ENCODE measurements at places on chromosomes 2 and 18.

- peak; percentile 79 for DNase-seq
Observed at GRCh38 chr2:137892739-137893138, 71.5 kb upstream of the HNMT start.

- no peak for DNase-seq
Observed at GRCh38 chr18:43882358-43883055, 605.2 kb upstream of the SYT4 start.

DNA sequence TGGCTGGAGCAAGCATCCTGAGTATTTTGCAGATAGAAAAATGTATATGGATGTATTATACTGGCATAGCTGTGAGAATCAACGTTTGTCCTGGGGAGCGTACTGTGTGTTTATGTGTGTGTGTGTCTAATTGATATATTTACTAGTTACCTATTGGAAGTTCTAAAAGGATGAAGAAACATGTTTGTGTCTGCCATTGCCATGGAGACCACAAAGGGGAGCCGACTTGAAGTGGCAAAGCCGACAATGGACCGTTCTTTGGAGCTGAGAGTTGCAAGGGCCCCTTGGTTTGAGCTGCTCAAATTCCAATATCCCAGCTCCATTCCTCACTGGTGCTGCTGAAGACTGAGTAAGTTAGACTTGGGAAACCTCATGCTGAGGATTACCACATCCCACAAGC, 14.3 kb upstream of the SLC25A52 start:
- no peak for DNase-seq

- no peak for DNase-seq
Observed at GRCh38 chr2:74226648-74227213, 28.3 kb downstream of the MTHFD2 start.

DNA sequence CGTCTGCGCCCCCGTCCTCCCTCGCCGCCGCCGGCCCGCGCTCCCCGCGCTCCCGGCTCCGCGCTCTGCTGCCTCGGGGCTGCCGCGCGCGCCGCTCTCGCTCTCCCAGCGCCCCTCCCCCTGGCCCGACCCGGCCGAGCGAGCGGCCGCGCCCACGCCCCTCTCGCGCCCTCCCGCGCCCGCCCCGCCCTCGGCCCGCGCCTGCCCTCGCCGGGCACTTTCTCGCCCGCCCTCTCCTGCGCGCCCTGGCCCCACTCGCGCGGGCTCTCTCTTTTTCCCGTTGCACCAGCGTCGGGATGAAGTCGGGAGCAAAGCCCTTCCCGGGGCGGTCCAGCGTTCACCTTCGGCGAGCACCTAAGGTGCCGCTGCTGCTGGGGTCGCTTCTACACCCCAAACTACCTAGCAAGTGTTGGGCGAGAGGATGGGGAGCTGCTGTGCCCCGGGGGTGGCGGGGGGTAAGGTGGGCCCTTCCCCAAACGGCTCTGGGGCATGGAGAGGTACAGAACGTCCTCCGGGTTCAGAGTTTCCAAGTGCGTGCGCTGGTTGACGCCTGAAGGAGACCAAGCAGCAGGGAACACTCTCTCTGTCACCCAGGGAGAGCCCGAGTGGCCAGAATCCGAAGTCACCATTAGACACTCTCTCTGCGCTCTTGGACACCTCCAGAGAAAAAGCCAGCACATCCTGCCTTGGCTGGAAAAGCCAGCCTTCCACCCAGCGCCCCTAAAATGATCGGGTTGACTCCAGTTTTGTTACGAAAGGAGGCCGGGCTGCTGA, at the start of gene COLEC12:
Gene COLEC12 (minus strand): TSS at position 70 of the 774 bp plus-strand sequence. CDS start 187 bp downstream, outside the sequence.
- DNase-seq, result no peak

All from NCI-H774 (cell line).